ENCODE measurements at places on chromosomes 7 and 10. TPM values are rescaled to one million over a fixed set of nuclear protein-coding genes. Genes with fewer than 3 reads are reported as not detected.

CBLL1 gene
- 12.2 TPM for polyA plus RNA-seq

ABCB8 gene
- 13.0 TPM for polyA plus RNA-seq

FAM204A gene
- 37.6 TPM for polyA plus RNA-seq

ZDHHC6 gene
- polyA plus RNA-seq = 16.1 TPM

FKBP6 gene
- not detected for polyA plus RNA-seq

DNA sequence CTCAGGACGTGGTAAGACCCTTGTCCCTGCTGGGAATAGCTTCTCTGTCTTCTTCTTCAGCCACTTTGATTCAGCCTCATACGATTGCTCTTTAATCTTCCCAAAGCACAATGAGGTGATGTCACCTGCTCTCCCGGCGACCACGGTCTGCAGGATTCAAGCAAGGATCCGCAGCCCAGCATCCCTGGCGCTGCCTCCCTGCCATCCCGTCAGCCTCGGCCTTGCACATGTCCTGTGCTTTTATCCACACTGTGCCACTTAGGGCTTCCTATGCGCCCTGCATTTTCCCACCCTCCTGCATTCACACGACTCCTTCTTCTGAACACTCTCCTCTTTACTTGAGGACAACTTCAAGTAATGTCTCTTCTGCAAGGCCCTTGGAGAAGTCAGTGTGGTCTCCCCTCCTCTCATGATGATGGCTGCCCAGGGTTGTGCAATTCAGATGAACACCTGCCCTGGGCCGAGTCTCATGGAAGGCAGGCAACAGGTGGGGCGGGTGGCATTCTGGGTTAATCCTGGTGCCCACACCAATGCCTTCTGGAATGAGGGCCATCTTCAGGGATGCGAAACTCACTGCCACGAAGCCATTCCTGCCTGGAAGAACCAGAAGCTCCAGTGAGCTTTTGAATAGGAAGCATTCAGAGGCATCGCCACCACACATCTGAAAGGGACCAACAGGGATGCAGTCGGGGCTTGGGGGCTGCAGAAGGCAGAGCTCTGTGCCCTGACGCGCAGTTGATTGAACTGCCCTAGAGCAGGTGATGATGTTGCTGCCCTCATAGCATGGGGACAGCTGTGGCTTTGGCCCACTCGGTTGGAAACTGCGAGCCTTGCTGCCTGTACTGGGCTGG is 287.5 kb downstream of the GLRX3 start:
- no peak for DNase-seq

GRCh38 chr10:44607116-44607515 is 222.2 kb upstream of the CXCL12 start:
- DNase-seq = no peak

Data from BJ (cell line).